ENCODE measurements at places on chromosomes 6 and 20.

DNA sequence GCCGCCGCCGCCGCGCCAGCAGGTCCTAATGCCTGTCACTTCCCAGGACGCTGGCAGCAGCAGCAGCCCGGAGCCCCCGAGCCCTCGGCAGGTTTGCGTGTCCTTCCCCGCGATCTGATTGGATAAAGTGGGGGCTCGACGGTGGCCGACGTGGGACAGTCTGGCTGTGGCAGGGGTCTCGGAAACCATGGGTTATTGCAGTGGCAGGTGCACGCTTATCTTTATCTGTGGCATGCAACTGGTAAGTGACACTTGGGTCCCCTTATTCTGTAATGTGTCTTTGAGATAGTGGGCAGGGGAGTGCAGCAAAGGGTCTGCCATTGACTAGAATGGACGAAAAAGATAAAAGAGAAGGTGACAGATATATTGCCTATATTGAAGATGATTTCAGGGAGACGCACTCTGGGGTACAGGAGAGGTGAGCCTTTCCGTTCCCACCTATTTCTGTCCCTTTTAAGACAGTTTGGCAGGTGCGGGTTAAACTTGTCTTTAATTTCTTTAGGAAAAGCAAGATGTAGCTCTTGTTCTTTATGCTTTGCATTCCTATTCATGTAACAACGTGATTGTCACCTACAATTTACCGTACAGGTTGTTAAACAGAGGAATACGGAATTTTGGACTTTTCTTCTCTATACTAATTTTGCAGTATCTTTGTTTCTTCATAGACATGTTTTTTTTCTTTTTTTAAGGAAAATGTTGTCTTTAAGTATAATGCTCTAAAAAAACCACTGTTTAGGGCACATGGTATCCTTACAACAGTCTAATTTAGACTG is 535 bp downstream of the NKAIN2 start:
- DNase-seq: no peak

- no peak for DNase-seq
Measured at GRCh38 chr6:138728662-138729061, 44.9 kb upstream of the CCDC28A start.

DNA sequence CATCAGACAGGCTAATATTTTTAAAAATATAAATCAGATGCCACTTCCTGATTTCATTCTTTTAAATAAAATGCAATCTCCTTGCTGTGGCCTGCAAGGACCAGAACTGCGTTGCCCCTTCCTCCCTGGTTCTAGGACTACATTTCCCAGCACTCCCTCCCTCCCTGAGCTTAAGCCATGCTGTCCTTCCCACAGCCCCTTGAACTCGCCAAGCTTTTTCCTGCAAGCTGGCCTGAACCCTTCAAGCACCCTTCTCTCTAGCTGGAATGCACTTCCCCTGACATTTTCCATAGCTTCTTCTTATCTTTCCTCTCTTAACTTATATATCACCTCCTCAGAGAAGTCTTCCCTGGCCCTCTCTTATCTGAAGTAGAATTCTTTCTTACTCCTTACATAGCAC is 6.1 kb upstream of the DOK5 start:
- no peak for DNase-seq

DNA sequence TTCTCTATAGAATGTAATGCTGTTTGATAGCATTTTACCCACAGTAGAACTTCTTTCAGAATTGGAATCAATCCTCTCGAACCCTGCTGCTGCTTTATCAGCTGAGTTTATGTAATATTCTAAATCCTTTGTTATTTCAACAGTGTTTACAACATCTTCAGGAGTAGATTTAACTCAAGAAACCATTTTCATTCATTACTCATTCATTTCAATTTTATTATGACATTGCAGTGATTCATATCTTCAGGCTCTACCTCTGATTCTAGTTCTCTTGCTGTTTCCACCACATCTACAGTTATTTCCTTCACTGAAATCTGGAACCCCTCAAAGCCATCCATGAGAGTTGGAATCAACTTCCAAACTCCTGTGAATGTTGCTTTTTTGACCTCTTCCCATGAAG is 93.7 kb downstream of the ZFAND3 start:
- no peak for DNase-seq

DNA sequence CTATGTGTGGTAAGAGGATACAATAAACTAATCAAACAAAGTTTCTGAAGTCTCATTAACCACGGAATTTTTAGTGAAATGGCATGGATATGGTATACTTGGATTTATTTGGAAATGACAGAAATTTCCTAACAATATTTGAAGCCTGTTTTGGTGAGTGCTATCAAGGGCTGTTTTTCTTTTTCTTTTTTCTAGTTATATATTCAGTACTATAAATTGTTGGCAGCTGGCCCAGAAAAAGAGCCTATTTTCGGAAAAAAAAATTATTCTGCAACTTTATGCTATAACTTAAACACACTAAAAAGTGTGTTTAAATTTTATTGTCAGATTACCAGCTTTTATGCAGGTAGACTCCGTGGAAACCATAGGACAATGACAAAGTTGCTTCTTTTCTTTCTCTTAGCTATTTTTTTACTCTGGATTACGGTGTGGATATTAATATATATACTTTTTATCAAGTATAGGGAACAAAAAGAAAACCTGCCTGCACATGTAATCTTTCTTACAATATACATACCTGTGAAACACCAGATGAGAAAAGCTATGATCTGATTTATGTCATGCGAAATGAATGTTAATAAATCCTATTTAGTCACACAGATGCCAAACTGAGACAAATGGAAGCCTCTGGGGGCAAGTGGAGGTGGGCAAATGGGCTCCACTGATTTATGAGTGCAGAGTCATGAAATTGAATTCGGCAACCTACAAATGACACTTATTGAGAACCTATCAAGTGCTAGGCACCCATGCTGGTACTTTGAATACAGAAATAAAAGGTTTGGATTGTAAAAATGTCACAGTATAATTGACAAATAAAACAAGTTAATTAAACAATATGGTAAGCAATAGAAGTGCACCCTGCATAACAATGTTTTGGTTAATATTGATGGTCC is 919.5 kb upstream of the FLRT3 start:
- DNase-seq: no peak

DNA sequence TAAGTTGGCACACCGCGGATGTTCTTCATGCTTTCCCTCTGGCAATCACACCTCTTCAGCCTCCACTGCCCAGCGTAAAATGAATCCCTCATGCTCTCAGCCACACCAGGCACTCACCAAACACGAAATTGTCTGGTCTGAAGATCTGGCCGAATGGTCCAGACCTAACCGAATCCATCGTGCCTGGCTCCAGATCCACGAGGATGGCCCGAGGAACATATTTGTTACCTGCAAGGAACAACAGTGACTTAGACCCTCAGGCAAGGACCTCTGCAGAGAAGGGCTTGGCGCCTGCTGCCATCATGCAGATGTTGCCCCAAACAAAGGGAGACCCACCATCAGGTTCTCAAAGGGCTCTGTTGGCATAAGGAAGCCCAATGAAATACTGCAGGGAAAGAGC is 1.4 kb downstream of the TUBB2B start:
- DNase-seq: no peak

DNA sequence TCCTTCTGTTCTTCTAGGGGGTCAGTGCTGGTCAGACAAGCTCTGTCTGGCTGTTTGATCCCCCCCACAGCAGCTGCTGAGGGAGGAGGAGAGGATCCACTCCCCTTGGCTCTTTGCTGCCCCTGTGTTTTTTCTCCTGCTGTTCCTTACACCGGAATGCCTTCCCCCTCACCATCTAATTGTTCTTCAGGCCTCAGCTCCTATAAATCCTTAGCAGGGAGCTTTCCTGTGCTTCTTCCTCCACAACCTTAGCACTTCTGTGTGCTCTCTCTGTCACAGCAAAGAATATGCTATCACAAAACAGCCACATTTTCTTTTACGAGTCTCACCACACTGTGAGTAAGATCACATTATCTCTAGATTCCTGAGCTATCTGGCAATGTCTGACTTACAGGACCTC is 196.6 kb downstream of the OTOR start:
- no peak for DNase-seq

DNA sequence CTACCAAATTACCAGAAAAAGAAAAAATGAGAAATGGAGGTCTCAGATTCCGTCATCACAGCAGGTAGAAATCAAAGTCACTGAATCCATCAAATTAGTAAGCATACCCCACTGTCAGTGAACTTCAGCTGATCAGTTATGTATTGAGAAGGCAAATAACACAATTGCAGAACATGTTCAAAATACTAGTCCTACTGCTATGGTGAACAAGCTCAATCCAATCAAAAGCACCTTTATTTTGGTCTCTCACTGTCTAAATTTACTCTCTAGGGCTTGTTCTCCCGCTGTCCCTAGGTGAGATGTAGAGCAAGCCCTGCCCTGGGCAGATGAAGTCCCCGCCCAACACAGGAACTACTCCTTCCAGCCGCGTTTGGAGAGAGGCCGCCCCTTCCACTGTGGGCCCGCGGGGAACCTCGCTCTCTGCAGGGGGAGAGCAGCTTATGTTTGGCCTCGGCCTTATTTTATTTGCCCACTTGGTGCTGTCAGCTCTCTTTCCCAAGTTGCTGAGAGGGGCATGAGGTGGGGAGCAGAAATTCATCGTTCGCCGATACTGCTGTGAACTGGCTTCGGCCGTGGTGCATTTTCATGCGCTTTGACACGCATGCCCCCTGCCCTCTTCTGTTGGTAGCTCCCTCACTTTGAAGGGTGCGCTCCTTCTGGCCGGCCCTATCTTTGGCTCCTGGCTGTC is 14.3 kb upstream of the MAP1LC3A start:
- DNase-seq: no peak

GRCh38 chr6:127738423-127738822 is 161.4 kb downstream of the C6orf58 start:
- no peak for DNase-seq

- DNase-seq: no peak
Measured at GRCh38 chr20:1478566-1478965, 11.9 kb upstream of the NSFL1C start.

All from activated CD4-positive, alpha-beta T cell treated with anti-CD3 and anti-CD28 coated beads, Interleukin-2, Interleukin-4, amounts not matched to agents 100 ng/mL and 50 ng/mL, durations not matched to agents 16 hours and 8 hours (primary cell).